ENCODE measurements at places on chromosomes 16 and 17.

DNA sequence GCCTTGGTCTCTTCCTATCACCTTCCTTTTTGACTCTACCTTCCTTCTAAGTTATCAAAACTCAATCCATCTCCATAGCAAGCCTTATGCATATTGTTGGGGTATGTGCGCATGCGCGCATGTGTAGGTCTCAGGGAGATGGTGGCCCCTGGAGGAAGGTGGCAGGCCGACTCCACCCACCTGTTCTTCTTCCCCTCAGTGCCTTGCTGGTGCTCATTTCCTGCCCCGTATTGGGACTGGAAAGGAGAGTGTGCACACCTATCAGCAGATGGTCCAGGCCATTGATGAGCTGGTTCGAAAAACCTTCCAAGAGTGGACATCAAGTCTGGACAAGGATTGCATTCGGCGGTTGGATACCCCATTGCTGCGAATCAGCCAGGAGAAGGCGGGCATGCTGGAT lies 25.2 kb downstream of the DNAH2 start:
- no peak overlapping the region for H3K27ac ChIP-seq
- H3K4me3 ChIP-seq = no peak overlapping the region
- peaks cover 59% of the 10 kb centered on the region for H3K27me3 ChIP-seq

- peaks cover 6% of the 10 kb centered on the region for H3K4me1 ChIP-seq
- no peak overlapping the region for H3K27ac ChIP-seq
- no peak for DNase-seq
- no peak overlapping the region for H3K4me3 ChIP-seq
These were observed 8.8 kb downstream of the TAX1BP3 start for GRCh38 chr17:3659541-3660111.

GRCh38 chr16:67990018-67990386 lies 9.3 kb downstream of the DPEP2 start:
- H3K4me1 ChIP-seq = peaks cover 49% of the 10 kb centered on the region
- H3K36me3 ChIP-seq = no peaks in the 10 kb centered on the region
- H3K27me3 ChIP-seq = peaks cover 14% of the 10 kb centered on the region

DNA sequence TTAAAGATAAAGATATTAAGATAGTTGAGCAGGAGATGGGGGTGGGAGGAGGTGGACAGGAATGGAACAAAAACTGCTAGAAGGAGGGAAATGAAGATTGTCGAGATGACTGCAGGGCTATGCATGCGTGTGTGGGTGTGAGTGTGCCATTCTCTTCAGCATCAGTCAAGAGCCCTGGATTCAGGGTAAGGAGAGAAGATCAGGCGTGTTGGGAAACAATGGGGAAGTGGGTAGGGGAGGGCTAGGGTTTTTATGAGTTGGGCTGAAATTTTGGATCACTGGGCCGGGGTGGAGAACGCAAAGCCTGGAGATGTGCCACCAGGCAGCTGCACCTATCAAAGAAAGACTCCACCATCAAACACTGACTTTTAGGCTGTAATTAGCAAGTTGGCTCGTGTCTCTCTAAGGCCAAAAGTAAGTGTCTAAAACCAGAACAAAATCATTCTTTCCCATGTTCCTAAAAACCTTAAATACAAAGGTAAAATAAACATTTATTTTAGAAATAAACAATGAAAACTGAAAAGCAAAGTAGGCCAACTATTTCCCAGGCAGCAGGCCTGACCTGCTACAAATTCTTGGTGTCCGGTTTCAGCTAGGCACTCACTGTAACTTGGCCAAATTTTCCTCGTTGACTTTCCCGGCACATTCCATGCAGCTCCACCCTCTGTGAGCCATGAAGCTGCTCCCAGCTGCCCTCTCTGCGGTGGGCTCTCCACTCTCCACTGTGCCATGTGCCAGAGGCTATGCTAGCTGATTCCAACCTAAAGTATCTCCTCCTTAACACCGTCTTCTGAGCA lies 4.2 kb downstream of the CDRT4 start:
- H3K4me3 ChIP-seq = no peak overlapping the region
- DNase-seq = peak; percentile 24
- peaks cover 32% of the 10 kb centered on the region for H3K4me1 ChIP-seq
- H3K27me3 ChIP-seq = no peaks in the 10 kb centered on the region
- peaks cover 42% of the 10 kb centered on the region for H3K36me3 ChIP-seq
- H3K27ac ChIP-seq = peak overlapping the region; percentile 46

DNA sequence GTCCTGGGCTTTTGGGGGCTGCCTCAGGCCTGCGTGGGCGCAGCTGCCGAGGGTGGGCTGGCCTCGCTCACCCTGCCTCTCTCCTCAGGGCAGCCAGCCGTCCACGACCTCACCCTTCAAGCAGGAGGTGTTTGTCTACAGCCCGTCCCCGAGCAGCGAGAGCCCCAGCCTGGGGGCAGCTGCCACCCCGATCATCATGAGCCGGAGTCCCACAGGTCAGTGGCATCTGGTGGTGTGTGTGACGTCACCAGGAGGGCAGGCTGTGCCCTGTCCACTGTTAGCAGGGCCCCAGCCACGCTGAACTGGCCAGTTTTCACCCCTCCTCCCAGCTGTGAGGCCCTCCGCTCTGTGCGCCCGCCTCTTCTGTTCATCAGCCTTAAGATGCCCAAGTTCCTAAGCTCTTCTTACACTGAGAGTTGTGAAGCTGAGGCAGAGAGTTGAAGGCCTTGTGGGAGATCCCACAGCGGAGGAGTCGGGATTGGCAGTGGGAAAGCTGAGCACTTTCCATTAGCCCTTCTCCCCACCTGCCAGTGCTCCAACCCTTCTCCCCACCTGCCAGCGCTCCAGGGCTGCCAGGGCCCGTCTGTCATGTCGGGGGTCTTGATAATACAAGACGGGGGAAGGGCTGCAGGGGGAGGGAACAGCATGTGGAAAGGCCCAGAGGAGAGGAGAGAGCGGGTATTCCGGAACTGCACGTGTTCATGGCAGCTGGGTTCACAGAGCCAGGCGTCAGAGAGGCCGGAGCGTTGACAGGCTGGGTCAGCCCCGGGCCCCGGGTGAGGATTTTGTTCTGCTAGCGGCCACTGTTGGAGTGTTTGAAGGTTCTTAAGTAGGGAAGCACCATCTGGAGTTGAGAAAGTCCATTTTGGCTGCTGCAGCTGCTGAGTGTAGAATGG lies 36.3 kb downstream of the OR1D5 start:
- H3K4me1 ChIP-seq = peaks cover 24% of the 10 kb centered on the region
- H3K27ac ChIP-seq = no peak overlapping the region
- DNase-seq = no peak
- H3K36me3 ChIP-seq = peaks cover 11% of the 10 kb centered on the region

GRCh38 chr17:62986549-62986948 lies 20.5 kb downstream of the TANC2 start:
- H3K36me3 ChIP-seq = peaks cover 14% of the 10 kb centered on the region
- no peak for DNase-seq
- H3K4me3 ChIP-seq = no peak overlapping the region
- H3K4me1 ChIP-seq = no peaks in the 10 kb centered on the region

- peaks cover 2% of the 10 kb centered on the region for H3K27me3 ChIP-seq
- H3K4me1 ChIP-seq = peaks cover 24% of the 10 kb centered on the region
- H3K4me3 ChIP-seq = no peak overlapping the region
- H3K36me3 ChIP-seq = no peaks in the 10 kb centered on the region
- no peak for DNase-seq
These were observed 18.5 kb upstream of the PITPNA start for GRCh38 chr17:1580979-1581676.

DNA sequence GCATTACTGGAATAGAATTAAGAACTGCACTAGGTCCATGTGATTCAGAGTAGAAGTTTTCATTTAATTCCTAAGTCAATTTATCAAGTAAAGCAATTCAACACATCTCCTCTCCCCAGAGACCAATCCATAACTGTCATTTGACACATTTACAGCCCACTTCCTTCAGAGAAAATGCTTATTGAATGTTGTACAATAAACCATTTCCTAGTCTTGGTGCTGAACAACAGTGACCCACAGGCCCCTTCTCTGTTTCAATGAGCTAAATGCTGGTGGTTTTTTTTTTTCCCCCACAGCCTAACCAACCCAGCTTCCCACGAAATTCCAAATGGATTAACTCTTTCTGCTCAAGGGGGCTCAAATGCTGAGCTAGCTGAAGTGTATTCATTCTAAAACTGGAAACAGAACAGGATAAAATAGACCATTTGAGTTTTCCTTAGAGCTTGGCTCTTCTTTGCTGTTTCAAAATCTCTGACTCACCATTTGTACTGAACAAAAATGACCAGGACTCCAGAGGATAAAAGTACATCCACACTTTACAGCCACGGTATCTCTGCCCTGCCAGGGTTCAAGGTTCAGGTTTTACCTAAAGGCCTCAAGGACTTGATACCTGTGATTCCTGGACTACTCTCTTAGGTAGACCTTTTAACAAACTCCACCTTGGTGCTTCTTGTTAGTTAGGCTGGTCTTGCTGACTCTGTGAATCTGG lies 62.3 kb downstream of the TMEM100 start:
- peaks cover 38% of the 10 kb centered on the region for H3K4me1 ChIP-seq
- H3K4me3 ChIP-seq = no peak overlapping the region
- DNase-seq = peak; percentile 18

GRCh38 chr16:53821957-53822625 lies 118.1 kb downstream of the FTO start:
- no peaks in the 10 kb centered on the region for H3K27me3 ChIP-seq
- DNase-seq = no peak
- no peak overlapping the region for H3K27ac ChIP-seq
- H3K4me1 ChIP-seq = no peaks in the 10 kb centered on the region
- H3K36me3 ChIP-seq = peaks cover 13% of the 10 kb centered on the region

GRCh38 chr17:72725433-72726068 lies 366.9 kb downstream of the SLC39A11 start:
- H3K4me1 ChIP-seq = peaks cover 50% of the 10 kb centered on the region
- H3K4me3 ChIP-seq = no peak overlapping the region
- H3K36me3 ChIP-seq = no peaks in the 10 kb centered on the region
- H3K27ac ChIP-seq = no peak overlapping the region
- no peaks in the 10 kb centered on the region for H3K27me3 ChIP-seq

GRCh38 chr16:59683709-59684108 lies 949.6 kb upstream of the GOT2 start:
- no peaks in the 10 kb centered on the region for H3K4me1 ChIP-seq
- no peak overlapping the region for H3K27ac ChIP-seq
- H3K4me3 ChIP-seq = no peak overlapping the region
- peaks cover 2% of the 10 kb centered on the region for H3K27me3 ChIP-seq
- peaks cover 5% of the 10 kb centered on the region for H3K36me3 ChIP-seq

- peaks cover 7% of the 10 kb centered on the region for H3K27me3 ChIP-seq
- H3K36me3 ChIP-seq = no peaks in the 10 kb centered on the region
- H3K27ac ChIP-seq = no peak overlapping the region
- no peak for DNase-seq
These were observed 15.2 kb downstream of the CNGB1 start for GRCh38 chr16:57955572-57956188.

DNA sequence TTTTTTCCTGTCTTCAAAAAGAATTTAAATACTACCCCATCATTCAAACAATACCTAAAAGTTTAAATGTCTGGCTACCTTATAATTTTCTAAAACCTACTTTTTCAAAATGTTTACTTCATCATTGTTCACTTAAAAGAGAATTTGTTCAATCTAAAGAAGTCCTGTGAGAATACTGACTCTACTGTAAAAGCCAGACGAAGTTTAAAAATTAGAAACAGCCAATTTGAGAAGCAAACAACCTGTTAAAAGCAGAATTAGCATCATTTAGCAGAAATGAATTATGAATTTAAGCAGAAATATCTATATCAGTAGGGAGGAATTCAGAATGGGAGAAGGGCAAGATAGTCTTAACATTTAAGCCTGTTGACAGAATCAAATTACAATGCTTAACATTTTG lies 2.1 kb downstream of the SKA2 start:
- DNase-seq = no peak
- H3K4me3 ChIP-seq = no peak overlapping the region
- H3K27ac ChIP-seq = no peak overlapping the region
- H3K4me1 ChIP-seq = peaks cover 38% of the 10 kb centered on the region

DNA sequence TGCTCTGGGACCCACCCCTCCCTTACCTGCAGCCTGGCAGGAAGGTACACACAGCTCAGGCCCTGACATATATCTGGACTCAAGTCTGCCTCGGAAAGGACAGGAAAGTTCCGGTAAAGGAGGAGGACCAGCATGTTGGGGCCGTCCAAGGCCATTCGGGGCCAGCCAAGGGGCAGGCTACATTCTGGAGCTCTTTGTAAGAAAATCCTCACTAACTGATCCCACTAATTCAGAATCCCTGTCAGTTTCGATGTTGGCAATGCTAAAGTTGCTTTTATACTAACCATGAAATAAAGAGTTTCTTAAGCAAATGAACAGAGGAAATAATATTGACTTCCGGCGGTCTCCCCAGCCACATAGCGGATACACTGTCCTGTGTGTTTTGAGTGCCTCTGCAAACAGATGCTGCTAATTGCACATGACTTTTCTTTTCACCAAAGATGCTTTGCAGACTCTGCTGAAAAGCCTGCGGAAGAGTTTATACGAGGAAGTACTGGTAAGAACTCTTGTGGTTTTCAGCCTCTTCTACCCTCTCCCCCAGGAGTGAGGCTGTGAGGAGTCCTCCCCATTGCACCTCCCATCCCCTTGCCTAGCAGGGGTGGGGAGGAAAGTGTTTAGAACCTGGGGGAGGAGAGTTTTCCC lies 54.8 kb downstream of the PLXDC1 start:
- no peak for DNase-seq
- H3K4me1 ChIP-seq = peaks cover 70% of the 10 kb centered on the region
- H3K27ac ChIP-seq = no peak overlapping the region
- peaks cover 12% of the 10 kb centered on the region for H3K27me3 ChIP-seq
- no peak overlapping the region for H3K4me3 ChIP-seq
- no peaks in the 10 kb centered on the region for H3K36me3 ChIP-seq

DNA sequence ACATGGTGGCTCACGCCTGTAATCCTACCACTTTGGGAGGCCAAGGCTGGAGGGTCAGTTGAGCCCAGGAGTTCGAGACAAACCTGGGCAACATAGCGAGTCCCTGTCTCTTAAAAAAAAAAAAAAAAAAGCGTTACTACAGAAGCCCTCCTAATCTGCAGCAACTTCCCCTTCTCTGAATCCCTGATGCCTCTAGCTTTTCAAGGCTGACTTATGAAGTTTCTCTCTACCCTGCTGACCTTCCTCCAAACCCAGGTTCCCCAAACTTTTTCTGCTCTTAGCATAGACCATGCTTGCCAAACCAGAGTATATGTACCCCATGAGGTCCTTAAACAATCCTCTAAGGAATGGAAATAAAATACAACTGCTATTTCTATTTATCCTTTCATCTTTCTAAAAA lies 16.4 kb downstream of the LYRM1 start:
- DNase-seq = no peak
- H3K27ac ChIP-seq = peak overlapping the region; percentile 26
- H3K4me3 ChIP-seq = no peak overlapping the region

DNA sequence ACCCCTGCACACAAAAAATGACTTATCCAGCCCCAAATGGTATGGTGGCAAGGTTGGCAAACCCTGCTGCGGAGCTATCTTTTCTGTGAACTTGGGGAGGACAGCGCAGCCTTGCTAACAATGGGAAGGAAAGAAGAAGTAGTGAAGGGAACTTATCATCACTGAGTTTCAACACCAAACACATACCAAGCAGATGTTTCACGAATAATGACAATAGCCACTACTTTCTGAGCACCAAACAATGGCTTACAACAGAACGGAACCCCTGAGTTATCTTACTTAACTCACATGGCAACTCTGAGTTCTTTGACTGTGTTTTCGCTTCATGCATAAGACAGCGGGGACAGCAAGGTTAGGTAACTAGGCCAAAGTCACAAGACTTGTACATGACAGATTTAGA lies 148.9 kb downstream of the XYLT1 start:
- no peaks in the 10 kb centered on the region for H3K27me3 ChIP-seq
- no peaks in the 10 kb centered on the region for H3K36me3 ChIP-seq
- H3K4me1 ChIP-seq = peaks cover 22% of the 10 kb centered on the region
- no peak for DNase-seq
- H3K27ac ChIP-seq = no peak overlapping the region

- H3K4me3 ChIP-seq = no peak overlapping the region
- H3K27ac ChIP-seq = no peak overlapping the region
- DNase-seq = no peak
- H3K27me3 ChIP-seq = peaks cover 7% of the 10 kb centered on the region
- H3K36me3 ChIP-seq = no peaks in the 10 kb centered on the region
- H3K4me1 ChIP-seq = peaks cover 1% of the 10 kb centered on the region
These were observed 5.5 kb upstream of the ERAL1 start for GRCh38 chr17:28849281-28849680.
